Renal cortex interstitium (tissue), 15 donors: ENCODE measurements at places on chromosomes 7 and 10. TPM values are rescaled to one million over a fixed set of nuclear protein-coding genes. Genes with fewer than 3 reads are reported as not detected.

GRCh38 chr10:121524157-121524817 is 74.0 kb downstream of the FGFR2 start:
- no peak for DNase-seq

DNA sequence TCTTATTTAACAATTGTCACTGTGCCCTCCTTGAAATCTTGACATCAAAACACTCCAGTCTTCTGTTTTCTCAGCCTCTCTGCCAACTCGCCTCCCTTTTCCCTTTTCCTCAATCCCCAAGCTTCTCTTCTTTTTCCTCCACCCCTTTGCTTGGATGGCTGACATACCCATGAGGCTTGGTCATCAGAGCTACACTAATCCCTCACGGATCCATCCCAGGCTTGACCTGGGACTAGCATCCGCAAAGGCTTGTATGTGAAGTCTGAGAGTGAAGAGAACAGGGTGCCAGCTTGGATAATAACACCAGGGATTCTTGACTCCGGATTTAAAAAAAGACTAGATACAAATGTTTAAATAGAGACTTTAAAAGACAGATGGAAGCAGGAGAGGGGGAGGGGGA is 428.8 kb upstream of the C7orf33 start:
- DNase-seq: no peak

Gene LRRC4
- polyA plus RNA-seq: 7.7 TPM

Gene RHOBTB1
- polyA plus RNA-seq: 75.5 TPM

GRCh38 chr10:70508912-70509756 is 30.6 kb downstream of the PALD1 start:
- no peak for DNase-seq

DNA sequence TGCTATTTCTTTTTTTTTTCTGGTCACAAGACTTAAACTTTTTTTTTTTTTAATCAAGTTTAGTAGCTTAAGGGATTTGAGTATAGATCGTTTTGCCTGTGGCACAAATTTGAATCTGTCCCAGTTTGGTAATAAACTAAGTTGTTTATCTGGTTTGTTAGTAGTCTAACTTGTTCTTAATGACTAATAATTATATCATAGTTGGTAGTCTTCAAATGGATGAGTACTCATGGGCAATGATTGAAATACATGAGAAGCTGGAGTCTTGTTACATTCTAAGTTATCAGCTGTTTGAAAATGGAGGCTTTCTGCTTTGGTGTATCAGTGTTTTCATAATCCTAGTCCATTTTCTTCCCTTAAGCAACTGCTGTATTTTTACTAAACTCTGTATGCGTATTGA is 12.3 kb downstream of the BTAF1 start:
- DNase-seq: no peak

Gene RARRES2
- polyA plus RNA-seq: 53.5 TPM

GRCh38 chr7:691361-692045 is 35.0 kb upstream of the DNAAF5 start:
- no peak for DNase-seq

Gene RHBDD2
- 80.8 TPM for polyA plus RNA-seq

DNA sequence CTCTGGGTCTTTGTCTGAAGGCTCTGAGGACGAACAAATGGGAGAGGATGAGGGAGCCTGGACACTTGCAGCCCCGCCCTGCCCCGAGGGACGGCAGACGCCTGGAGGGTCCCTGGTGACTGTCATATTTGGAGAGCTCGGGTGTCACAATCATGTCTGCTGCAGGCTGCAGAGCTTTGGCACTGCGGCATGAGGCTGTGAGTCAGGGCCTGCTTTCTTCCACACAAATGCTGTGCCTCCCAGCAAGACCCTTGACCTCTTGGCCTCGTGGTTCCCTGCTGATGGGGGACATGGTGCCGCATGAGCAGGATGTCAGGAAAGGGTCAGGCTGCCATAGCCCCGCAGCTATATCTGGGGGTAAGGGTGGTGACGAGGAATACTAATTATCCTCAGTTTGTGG is 64.9 kb upstream of the PPIF start:
- no peak for DNase-seq

- DNase-seq: no peak
Observed at GRCh38 chr7:111960984-111961383, 245.2 kb downstream of the DOCK4 start.

Gene CD36
- 15.0 TPM for polyA plus RNA-seq

Gene DGKI
- polyA plus RNA-seq: 2.2 TPM

- DNase-seq: no peak
Observed at GRCh38 chr10:112393341-112393740, 19.4 kb downstream of the ACSL5 start.

DNA sequence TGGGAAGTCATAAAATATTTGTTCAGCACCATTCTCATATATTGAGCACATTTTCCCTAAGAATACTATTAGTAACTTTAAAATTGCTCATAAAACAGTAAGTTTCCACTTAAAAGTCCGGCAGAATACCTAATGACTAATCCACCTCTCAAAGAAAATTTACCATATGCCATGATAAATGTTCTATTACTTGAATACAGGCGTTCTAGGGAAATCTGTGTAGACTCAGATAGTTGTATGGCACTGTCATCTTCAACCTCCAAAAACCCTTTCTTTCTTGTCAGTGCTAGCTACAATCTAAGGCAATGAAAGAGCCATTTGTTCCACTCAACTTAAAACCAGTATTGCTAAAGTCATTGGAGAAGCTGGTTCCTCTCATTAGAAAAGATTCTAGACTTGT is 7.3 kb downstream of the GPR37 start:
- no peak for DNase-seq

Gene HOXA10
- polyA plus RNA-seq: 148 TPM

DNA sequence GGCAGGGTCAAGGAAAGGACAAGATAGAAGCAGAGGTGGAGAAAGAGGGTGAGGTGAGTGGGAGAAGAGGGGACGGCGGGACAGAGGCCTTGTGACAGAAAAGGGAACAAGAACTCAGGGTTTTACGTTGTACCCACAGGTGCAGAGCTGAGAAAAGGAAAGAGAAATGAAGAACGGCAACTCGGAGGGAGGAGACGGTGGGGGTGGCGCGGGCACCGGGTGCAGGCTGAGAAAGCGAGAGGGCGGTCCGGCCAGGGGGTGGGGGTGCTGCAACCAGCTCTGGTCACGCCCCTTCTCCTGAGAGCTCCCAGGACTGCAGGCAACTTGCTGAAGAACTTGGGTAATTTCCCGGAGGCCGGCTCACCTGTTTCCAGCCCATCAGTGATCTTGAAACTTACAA is 65.3 kb downstream of the CARD11 start:
- DNase-seq: no peak

DNA sequence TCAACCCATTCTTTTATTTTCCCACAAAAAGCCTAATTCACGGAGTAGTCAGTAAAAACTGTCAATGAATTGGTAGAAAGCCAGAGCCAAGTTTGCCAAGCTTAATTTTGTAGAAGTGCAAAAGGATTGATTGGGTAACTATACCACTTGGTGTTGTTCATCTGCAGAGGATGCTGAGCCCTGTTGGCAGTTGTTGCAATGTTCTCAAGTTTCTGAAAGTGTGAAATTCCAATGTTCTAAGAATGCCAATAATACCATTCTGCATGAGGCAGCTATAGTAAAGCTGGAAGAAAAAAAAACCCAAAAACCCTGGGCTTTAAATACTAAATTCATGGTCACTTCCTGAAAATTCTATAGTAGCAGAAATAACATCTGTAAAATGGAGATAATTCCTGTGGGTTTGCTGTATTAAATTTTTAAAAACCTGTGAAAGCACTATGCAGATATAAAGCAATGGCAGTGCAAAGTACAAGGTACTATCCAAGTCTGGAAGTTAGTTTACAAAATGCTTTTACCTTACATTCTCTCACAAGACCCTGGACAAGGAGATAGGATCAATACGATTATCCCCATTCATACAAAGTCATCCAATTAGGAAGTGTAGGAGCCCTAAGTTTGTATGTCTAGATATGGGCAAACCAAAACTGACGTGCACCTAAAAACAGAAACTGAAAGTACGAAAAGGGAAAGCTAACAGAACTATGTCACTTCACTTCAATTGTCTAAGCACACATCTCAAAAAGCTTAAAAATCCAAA is 6.0 kb upstream of the PON1 start:
- DNase-seq: no peak

Gene RAMP3
- 10.6 TPM for polyA plus RNA-seq

- DNase-seq: no peak
Observed at GRCh38 chr7:98027342-98028033, 37.5 kb upstream of the OCM2 start.

Gene PLPP4
- polyA plus RNA-seq: 5.4 TPM

Gene ICA1
- polyA plus RNA-seq: 50.7 TPM

GRCh38 chr10:48670978-48671913 is 13.4 kb upstream of the WDFY4 start:
- no peak for DNase-seq

Gene GPRIN2
- 3.8 TPM for polyA plus RNA-seq

DNA sequence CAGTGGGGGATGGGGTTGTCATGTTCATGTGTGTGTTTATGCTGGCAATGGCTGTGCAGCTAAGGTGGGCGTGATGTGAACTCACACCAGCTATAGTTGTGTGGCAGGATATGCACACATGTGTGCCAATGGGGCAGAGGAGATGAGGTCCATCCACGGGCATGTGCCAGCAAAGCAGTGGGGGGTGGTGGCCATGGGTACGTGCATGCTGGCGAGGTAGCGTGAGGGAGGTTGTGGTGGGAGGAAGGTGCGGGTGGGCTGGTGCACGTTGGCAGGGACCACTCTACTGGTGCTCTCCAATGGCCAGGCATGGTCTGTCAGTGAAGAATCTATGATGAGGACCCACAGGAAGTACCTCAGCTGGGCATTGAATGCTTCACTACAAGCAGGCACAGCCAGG is 567.5 kb upstream of the SORCS1 start:
- no peak for DNase-seq

DNA sequence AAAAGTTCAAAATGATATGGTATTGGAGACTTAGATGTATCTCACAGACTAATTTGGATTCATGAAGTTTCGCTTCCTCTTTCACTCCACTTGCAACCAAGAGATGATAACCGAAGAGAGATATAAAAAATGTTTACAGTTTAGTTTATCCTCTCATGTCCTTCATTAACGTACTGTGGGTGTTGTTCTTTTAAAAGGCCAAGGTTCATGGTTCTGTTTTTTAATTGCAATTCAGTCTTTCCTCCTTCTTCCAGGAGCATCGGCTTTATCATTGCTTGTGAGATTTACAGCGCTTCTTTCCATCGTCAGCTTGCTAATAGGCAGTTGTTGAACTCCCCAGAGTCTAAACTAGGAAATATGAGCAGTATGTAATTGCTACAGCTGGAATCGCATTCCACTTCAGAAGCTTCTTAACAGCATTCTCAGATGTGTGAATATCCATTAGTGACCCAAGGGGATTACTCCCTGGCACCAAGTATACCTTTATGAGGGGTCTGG is 75.9 kb upstream of the HGF start:
- no peak for DNase-seq

DNA sequence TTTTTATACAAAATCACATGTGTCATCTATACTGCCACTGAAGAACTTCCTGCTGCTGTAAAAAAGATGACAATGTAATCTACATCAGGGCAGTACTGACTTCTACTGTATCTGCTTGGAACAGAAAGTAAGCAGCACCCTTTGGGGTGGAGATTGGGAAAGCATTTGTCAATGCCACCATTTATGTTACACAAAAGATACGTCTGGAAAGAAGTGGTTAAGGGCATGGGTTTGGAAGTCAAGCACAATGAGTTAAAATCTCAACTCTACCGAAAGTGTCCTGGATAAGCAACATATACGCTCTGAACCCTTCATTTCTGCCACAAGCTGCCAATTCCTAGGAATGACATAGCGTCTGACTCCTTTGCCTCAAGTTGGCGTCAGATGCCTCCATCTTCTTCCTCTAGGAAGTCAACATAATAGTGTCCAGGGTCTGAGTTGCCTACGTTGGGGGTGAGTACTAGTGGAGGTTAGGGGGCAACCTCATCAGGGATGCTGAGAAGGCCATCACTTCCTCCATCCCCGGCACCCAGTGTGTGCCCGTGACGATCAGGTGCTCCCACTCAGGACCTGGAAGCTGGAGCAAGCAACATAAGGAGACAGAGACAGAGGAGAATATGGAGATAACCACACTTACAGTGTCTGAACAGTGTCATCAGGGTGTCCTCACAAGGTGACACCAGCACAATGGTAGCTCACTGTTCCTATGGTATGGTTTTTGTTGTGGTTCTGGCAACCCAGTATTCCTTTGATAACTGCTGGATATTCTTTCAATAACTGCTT is 58.3 kb downstream of the SGMS1 start:
- DNase-seq: no peak

Gene CFAP46
- 8.0 TPM for polyA plus RNA-seq

Gene PAPOLB
- polyA plus RNA-seq: 0.09 TPM

DNA sequence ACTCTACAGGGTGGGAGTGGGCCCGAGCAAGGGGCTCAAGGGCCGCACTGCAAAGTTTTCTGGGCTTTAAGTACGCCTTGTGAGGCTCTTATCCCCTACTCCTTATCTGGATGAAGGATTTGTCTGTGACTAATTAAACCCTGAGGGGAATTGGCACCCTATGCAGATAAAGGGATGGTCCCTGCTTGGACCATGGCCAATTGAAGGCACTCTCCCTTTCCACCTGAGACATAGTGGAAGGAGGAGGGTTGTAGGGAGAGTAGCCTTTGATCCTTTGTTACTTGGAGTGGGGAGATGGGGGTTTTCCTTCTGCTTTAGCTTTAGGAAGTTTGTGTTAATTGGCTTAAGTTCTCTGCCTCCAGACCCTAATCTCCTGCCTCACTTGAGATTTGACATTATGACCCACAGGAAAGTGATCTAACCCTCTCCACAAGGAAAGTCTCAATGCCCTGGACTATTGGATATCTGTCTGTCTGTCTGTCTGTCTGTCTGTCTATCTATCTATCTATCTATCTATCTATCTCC is 1158.8 kb upstream of the SORCS1 start:
- no peak for DNase-seq

DNA sequence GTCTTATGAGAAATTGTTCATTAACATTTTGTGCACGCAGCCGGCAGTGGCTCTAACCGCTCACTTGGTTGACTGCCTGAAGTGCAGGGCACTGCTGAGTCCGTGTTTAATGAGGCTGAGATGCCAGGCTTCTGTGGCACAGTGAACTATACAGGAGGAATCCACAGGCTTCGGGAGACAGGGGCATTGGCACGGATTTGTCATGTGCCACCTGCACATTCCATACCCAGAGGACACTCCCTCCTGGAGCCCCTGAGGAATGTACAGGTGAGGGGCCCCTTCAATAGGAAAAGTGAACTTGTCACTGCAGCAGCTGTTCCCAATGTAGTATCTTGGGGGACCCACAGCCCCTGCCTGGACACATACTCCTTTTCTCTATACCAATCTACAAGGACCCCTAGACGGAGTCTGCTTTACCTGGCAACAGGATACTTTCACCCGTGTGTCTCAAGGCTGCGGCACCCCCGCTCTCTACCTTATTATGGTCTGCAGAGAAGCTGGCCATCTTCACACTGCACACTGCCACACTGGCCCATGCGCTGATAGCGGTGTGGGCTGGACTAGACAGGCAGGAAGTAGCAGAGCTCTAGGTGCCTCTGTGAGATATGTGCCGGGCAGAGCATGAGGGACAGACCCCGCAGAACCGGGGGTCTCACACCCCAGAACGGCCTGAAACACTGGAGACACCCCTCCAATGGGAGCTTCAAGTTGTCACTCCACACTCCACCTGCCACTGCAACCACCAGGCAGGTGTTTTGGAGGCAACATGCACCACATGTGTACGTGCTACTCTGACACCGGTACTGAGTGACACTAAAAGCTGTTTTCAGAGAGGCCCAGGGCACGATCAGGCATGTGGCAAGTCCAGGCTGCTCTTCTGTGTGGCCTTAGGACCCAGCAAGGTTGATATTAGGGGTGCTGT is 71.4 kb upstream of the RHEB start:
- no peak for DNase-seq

Gene CPA4
- polyA plus RNA-seq: 0.71 TPM
